ENCODE measurements at places on chromosomes 3 and 15.
A peak's percentile ranks its signal among the peaks of the same experiment; 100 is the strongest.

DNA sequence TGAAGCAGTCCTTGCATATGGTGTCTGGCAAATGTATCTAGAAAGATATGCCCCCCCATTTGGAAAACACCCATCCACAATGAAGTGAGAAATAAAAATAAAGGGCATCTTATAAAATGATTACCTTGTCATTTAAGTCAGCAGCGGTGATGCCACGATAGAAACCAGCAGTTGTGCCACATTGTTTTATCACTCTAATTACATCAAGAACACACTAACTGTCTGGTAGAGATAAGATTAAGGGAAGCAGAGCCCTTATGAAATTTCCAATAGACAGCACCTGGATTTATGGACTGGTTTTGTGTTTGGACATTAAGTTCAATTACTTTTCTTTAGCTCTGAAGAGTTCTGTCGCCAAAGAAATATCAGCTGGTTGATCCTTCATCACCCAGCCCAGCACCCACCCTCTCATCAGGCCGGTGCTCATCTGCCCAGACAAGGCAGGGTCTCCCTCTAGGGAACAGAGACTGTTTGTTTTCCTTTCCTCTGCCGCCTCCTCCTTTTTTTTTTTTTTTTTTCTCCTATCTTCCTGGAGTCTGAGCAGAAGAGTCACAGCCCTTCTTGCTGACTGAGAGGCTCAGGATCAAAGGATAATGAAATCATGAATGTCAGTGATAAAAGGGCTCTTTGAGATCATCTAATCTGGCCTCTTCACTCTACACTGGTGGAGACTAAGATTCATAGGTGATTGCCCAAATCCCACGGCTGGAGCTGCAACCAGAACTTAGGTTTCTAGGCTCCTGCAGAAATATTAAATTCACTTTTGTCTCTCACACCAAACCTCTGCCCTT, 464.1 kb downstream of the NTRK3 start:
- DNase-seq, result no peak

DNA sequence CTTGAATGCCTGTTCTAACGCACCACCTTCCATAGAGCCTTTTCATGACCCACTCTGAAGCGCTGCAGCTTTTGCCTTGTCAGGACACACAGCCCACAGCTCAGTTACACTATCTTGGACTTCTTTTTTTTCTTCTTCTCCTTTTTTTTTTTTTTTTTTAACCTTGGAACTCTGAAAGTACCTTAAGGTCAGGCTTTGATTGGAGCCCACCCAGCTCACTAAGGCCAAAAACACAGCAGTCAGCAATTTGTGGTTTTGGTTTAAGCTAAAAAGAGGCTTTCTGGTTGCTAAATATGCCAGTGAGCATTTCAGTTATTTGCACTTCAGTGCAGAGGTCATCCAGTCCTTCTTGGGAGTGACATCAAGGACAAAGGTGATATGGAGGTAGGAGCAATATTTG, 1.7 kb downstream of the SLC25A20 start:
- no peak for DNase-seq

DNA sequence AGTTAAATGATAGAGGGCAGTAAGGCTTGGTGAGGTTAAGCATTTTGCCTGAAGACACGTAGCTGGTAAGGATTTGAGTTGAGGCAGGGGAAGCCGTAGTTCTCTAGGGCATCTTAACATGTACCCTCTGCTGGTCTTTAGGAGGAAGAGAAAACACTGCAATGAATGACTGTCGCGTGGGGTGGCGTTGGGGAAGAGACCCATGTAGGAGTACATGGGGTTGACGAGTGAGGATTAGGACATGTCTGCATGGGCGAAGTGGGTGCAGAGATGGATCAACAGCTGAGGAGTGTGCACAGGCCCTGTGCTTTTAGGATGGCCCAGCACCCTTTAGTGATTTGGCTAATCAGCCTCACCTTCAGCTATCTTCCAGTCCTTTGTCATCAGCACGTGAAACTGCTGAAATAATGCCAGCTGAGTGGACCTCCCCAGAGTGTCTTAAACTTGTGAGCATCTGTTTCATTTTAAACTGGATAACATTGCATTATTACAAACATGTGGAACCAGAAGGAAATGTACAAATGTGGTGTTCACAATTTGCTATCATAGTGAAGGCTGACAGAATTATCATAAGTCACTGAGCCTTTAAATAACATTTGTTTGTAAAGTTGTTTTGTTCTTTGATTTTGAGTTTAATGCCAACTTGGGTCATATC, 15.3 kb downstream of the P2RY14 start:
- DNase-seq, result no peak

DNA sequence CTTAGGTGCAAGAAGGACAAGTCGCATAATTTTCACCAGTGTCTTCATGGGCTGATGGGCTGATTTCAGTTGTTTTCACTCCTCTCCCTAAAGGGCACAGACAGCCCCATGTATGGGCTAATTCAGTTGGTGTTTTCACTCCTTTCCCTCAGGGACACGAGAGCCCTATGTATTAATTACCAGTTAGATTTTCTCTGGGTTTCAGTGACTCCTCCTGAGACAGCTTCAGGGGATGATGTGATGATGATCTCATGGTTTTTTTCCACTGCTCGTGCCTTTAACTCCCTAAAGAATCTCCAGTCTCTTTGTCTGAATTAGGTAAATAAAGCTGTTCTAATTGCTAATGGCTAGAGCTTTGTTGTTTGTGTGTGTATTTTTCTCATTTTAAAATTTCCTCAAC, 9.9 kb downstream of the RAMAC start:
- no peak for DNase-seq

- no peak for DNase-seq
These were observed 75.2 kb downstream of the LSM3 start for GRCh38 chr3:14253707-14254382.

DNA sequence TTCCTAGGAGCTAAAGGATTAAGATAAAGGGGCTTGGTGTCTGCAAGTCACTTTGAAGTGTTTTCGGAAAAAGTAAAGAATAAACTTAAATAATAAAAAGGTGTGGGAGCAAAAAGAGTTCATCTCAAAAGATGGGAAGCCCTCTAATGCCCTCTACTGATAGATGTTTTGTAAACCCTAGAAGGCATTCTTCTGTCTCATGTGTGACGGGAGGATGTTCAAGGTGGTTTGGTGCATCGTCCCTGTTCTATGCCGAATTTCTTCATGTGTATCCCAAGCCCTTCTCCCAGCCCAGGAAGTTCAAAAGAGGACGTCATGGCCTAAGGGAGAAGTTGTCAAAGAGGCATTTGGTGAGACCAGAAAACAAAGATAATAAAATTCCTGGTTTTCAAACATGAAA, 37.2 kb downstream of the CCK start:
- no peak for DNase-seq

DNA sequence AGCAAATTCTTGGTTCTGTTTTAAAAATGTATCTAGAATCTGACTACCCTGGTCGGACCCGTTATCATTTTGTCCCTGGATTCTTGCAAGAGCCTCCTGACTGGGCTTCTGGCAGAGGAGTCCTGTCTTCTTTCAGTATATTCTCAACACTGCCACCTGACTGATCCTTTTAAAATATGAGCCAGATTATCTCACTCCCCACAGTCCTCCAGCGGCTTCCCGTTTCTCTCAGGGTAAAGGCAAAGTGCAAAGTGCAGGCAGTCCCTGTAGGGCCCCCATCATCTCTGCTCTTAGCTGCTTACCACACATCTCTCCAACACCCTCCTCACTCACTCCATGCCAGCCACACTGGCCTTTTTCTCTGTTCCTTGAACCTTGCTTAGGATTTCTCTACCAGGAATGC, 28.4 kb downstream of the CRTC3 start:
- DNase-seq, result no peak

- DNase-seq, result no peak
These were observed 61.1 kb upstream of the GATA2 start for GRCh38 chr3:128554100-128554464.

DNA sequence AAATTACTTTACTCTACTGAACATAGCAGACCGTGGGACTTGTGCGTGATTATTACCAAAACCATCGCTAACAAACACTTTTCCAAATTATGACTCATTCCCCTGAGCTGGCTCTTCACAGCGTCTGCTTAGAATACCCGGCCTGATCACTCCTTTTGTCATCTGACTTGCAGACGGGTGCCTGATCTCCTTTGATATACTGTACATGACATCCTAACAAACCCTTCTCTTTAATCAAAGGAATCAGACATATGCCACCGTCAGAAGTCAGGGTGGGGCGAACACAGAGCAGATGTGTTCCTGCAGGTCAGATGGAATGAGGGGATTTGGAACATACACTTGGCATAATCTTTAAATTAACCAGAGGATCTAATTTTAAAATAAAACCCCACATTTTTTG, 48.5 kb upstream of the SH3GL3 start:
- peak; percentile 20 for DNase-seq
